Cerebellar nuclear complex (tissue), 1 donor: ENCODE measurements at places on chromosomes 7 and 10.

GRCh38 chr10:102817175-102817574, 20.0 kb downstream of the CYP17A1 start:
- DNase-seq: no peak

GRCh38 chr10:23359692-23360380, 15.2 kb upstream of the C10orf67 start:
- no peak for DNase-seq

DNA sequence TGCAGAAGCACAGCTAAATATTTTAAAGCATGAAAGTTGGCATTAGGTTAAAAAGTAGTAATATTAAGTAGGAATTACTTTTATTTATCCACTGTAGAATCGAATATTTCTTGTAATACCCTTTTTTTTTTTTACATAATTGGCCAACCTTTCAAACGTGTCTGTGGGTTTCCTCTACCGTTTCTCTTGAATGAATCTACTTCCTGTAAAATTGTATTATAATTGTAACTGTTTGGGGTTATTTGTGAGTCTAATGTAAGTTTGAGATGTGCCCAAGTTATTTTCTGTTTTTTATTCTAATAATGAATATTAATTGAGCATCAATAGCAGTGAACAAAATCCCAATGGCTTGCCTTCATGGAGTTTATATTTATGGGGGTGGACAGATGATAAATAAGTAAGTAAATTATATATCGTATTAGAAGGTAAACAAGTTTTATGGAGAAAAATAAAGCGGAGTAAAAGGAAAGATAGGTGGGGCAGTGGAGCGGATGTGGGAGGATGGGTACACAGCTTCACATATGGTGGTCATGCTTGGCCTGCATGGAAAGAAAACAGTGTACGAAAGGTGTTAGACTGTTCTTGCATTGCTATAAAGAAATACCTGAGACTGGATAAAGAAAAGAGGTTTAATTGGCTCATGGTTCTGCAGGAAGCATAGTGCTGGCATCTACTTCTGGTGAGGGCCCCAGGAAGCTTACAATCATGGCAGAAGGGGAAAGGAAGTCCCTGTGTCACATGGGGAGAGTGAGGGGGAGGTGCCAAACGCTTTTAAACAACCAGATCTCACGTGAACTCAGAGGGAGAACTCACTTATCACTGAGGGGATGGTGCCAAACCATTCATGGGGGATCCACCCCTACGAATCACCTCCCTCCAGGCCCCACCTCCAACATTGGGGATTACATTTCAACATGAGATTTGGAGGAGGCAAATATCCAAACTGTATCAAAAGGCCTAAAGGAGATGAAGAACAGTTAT, 5.4 kb downstream of the TSPAN13 start:
- no peak for DNase-seq

DNA sequence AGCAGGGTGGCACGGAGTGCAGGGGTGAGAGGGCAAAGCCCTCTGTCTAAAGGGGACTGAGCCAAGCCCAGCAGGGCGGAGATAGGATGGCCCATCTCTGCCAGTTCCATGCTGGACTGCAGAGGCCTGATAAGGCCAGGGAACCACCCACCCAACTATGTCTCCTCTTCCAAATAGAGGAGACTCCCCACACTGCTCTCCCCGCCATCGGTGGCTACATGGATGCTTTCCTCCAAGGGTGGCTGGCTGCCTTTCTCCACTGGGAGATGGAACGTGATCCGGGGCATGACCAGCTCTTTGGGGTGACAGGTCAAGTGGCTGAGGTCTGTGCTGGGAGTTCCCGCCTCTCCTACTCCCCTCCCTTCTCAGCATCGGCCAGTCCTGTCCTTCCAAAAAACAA, 58.1 kb upstream of the MXI1 start:
- no peak for DNase-seq

- DNase-seq: no peak
Measured at GRCh38 chr10:22002591-22003176, 846 bp downstream of the DNAJC1 start.

- no peak for DNase-seq
Measured at GRCh38 chr10:84194424-84195043, at the start of gene CDHR1. Gene CDHR1, plus strand, starts transcription at chr10:84194537. Its CDS starts 224 bp downstream, at chr10:84194761.

GRCh38 chr10:33217854-33218253, 116.6 kb downstream of the NRP1 start:
- no peak for DNase-seq

GRCh38 chr10:64529003-64529350, 1007.8 kb downstream of the REEP3 start:
- no peak for DNase-seq

DNA sequence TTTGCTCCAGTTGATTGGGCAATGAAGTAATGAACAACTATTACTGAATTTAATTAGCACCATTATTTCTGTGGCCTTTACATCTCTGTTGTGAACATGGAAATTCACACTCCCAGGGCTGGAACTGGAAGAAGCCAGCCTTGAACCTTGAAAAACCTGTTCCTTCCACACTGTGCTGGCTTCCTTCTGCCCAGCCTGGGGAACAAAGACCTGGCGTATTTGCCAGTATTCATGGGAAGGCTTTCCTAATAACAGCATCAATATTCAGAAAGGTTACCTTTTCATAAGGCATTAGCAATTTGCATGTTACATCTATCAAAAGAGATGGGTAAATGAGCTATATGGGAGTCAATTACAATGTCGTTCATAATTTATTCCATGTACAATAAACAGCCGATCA, 1.3 kb downstream of the C10orf90 start:
- DNase-seq: no peak

GRCh38 chr7:50838675-50839377, 56.1 kb upstream of the GRB10 start:
- DNase-seq: no peak

DNA sequence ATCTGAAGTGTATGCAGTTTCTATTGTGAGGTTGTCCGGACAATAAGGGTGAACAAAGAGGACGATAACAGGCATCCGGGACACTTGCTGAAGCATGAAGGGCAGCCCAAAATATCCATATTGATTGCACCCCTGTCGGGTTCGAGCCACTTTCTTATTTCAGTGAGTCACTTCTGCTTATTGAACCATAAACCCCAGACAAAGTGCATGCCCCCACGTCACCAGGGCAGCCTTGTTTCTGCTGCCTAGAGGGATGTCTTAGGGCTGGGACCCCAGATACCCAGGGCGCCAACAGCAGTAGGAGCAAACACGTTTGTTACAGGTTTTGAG, 175.3 kb upstream of the LYZL1 start:
- no peak for DNase-seq

DNA sequence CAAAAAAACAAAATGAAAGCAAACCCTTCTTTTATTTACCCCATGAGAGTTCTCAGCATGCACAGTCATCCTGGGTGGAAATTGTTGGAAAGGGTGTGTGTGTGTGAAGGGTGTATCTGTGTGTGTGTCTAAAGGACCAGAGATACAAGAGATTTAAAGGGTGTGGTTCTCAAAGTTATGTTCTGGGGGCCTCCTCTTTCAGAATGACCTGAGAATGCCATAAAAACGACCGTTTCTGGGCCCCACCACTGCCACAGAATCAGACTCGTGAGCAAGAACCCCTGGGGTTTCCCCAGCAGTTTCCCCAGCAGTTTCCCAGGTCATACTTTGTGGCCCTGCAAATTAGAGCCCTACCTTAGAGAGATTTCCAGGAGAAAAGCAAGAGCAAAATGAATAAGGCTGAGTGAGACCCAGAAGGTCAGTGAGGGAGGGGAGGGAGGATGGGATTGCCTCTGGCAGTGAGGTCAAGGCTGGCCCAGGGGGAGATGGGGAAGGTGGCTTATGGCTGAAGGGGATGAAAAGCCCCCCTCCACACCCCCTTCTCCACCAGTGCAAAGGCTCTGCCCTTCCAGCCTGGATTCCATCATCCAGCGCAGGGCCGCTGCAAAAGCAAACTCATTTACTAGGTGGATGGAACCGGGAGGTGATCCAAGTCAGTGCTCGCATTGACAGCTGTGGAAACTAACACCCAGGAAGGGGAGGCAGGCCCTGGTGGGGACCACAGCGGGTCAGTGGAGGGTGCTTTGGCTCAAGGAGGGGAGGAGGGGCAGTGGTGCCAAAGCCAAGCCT, 10.2 kb downstream of the PYROXD2 start:
- DNase-seq: no peak

GRCh38 chr10:73113551-73113950, 3.3 kb downstream of the NUDT13 start:
- no peak for DNase-seq

DNA sequence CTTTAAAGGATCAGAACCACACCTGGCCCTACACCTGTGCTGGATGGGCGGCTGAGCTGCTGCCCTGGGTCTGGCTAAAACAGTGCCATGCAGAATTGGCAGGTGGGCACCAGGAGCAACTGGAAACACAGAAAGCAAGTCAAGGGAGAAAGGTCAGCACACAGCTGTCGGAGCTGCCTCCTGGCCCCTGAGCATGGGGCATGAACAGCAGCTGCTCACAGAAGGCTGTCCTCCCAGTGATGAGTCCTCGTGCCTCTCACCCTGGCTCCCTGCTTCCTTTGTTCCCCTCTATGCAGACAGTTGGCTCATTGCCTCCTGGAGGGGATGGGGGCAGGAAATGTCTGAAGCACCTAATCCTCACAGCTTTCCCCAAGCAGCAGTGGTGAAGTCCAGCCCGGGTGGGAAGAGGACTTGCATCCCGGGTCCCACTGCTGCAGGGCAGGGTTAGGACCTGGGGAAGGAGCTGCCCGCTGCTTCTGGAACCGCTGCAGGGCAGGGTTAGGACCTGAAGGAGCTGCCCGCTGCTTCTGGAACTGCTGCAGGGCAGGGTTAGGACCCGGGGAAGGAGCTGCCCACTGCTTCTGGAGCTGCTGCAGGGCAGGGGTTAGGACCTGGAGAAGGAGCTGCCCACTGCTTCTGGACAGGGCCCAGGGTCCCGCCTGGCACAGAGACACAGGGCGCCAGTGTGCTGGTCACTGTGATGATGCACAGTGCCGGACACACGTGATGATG, 37.3 kb downstream of the VIPR2 start:
- no peak for DNase-seq

- DNase-seq: no peak
Measured at GRCh38 chr10:60367901-60368300, 21.8 kb downstream of the ANK3 start.

DNA sequence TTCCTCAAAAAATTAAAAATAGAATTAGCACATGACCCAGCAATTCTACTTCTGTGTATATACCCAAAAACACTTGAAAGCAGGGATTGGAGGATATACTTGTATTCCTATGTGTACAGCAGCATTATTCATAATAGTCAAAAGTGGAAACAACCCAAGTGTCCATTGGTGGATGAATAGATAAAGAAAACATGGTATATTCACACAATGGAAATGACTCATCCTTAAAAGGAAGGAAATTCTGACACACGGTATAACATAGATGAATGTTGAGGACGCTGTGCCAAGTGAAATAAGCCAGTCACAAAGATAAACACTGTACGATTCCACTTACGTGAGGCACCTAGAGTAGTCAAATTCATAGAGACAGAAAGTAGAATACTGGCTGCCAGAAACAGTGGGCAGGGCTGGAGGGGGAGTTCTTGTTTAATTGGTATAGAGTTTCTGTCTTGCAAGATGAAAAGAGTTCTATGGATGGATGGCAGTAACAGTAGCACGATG, 26.6 kb upstream of the KAT6B start:
- no peak for DNase-seq

DNA sequence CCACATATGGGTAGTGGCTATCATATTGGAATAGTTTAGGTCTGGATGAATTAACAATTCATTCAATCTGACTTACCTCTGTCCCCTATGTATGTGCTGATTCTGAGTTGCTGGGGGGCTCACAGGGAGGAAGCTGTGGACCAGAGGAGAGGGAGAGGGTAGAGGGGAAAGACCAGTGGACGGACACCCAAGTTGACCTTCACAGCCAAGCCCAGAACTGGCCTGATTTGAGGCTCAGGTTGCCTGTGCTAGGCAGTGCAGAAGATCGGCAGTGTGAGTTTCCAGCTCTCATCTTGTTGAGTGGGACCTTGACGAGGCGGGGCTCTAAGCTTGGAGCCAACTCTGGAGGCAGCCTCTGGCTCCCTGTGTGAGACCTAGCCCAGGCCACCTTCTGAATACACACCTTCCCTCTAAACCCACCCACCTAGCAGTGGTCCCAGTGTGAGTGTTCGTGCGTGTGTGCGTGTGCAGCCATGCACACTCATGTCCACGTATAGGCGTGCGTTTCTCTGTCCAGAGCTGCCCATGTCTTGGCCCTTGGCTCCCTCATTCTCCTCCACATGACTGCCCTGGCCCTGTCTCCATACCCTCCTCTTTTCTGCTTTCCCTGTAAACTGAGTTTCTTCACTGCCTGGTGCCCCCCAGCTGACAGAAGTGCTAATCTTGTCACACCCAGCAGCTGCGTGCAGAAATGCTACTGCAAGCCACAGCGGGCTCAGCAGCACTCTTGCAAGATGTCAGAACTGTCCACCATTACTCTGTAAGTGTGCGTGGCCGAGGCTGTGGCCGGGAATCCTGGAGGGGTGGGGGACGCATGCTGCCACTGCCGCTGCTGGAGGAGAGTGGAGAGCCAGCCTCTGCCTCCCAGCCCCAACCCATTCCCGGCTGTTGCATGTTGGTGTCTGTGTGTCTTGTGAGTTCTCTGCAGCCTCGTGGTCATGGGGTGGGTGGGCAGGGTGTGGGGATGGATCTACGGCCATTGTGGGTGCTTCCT, 47.6 kb downstream of the ADCYAP1R1 start:
- no peak for DNase-seq

GRCh38 chr7:41466760-41467384, 236.0 kb downstream of the INHBA start:
- no peak for DNase-seq

- DNase-seq: no peak
Measured at GRCh38 chr7:8284606-8285005, 22.6 kb upstream of the ICA1 start.

- no peak for DNase-seq
Measured at GRCh38 chr7:75658802-75659201, 79.9 kb downstream of the HIP1 start.

GRCh38 chr7:12565873-12566272, 4.6 kb upstream of the SCIN start:
- DNase-seq: no peak

DNA sequence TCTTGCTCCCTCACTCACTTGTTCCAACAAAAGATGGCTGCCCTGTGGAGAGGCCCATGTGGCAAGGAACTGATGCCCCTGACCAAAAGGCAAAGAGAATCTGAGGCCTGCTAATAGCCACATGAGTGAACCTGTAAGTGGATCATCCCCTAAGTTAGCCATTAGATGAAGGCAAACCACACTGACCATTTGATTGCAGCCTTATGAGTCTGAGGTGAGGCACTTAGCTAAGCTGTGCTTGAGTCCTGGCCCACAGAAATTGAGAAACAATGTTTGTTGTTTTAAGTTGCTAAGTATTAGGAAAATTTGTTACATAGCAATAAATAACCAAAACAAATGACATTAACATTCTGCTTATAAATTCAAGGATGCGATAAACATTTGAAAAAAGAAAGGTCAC, 100.1 kb upstream of the BET1 start:
- no peak for DNase-seq
